ENCODE measurements at places on chromosomes 11 and 22. TPM values are rescaled to one million over a fixed set of nuclear protein-coding genes. Genes with fewer than 3 reads are reported as not detected.

DNA sequence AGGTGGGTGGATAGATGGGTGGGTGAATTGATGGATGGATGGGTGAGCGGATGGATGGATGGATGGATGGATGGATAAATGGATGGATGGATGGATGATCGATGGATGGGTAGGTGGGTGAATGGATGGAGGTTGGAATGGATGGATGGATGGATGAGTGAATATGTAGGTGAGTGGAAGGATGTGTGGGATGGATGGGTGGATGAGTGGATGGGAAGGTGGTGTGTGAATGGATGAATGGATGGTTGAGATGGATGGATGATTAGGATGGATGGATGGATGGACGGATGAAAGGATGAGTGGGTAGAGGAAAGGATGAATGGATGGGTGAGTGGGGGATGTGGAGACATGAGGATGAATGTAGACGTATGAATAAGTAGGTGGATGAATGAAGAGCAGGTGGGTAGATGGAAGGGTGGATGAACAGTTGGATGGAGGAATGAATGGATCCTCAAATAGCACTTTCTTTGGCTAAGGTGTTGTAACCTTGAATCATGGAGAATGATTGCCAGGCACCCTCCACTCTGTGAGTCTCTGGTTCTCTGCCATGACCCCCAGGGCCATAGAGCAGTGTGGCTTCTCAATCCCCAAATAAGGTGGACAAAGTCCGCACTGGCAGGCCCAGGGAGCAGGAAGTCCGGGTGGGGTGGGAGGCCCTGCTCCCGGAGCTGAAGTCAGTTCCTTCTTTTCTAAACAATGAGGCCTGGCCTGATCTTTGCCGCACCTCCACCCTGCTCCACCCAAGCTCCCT is 36.9 kb downstream of the IGF2 start:
- H3K27ac ChIP-seq, result no peak overlapping the region
- H3K4me3 ChIP-seq, result no peak overlapping the region
- H3K27me3 ChIP-seq, result no peaks in the 10 kb centered on the region
- H3K4me1 ChIP-seq, result peaks cover 3% of the 10 kb centered on the region
- DNase-seq, result no peak
- no peaks in the 10 kb centered on the region for H3K36me3 ChIP-seq

DNA sequence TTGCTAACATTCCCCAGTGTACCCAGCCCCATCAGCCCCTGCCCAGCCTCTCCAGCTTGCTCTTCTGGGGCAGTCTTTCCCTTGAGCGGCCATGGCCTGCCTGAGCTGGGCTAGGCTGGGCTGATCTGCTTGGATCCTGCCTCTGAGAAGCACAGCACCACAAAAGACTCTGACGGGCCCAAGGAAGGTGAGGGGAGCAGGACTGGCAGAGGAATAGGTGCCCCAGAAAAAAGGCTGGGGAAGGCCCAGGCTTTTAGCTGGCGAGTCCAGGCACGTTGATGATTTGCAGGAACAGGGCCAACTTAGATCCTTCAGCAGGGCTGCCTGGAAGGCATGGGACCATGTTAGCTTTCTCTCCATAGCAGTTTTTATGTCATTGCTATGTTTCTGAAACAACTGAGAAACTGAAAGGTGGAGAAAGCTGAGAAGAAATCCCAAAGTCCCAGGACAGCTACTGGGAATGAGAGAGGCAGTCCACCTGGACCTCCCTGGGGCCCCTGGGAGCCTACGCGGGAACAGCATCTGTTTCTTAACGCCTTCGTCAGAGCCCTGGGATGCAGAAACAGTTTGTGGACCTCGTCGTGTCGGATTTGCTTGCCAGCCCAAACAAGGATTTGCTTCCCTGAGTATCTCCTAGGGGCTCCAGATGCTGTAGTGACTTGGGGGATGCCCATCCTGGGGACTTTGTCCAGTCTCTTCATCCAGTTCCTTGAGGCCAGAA is 24.4 kb upstream of the FXYD6 start:
- H3K27ac ChIP-seq, result no peak overlapping the region
- H3K27me3 ChIP-seq, result peaks cover 9% of the 10 kb centered on the region
- H3K4me1 ChIP-seq, result no peaks in the 10 kb centered on the region
- no peaks in the 10 kb centered on the region for H3K36me3 ChIP-seq
- DNase-seq, result no peak
- H3K4me3 ChIP-seq, result no peak overlapping the region

DNA sequence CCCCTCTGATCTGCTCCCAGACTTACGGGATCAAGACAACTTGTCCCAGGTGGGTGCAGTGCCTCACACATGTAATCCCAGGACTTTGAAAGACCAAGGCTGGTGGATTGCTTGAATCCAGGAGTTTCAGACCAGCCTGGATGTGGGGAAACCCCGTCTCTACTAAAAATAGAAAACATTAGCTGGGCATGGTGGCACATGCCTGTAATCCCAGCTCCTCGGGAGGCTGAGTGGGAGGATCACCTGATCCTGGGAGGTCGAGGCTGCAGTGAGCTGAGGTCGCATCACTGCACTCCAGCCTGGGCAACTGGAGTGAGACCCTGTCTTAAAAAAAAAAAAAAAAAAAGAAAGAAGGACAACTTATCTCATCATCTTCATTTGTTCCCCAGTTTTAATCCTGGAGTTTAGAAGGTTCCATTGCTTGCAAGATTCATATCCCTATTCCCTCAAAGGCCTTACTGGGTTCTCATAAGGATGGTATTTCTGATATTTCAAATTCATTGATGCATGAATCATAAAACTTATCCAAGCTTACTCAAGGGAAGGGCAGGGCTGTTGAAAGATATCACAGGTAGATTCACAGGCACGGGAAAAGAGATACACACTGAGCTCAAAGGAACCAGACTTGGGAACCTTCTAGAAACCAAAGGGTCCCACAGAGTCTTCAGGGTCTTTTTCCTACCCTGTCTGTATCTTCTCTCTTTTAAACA is 14.6 kb downstream of the ENDOD1 start:
- H3K36me3 ChIP-seq, result no peaks in the 10 kb centered on the region
- no peak for DNase-seq
- H3K4me1 ChIP-seq, result peaks cover 5% of the 10 kb centered on the region
- no peak overlapping the region for H3K4me3 ChIP-seq
- H3K27me3 ChIP-seq, result no peaks in the 10 kb centered on the region
- H3K27ac ChIP-seq, result no peak overlapping the region

- H3K36me3 ChIP-seq, result 0 out of 2 replicates have a peak, but pooled peaks cover 4% of the 10 kb centered on the region
- DNase-seq, result no peak
- no peaks in the 10 kb centered on the region for H3K4me1 ChIP-seq
- H3K27me3 ChIP-seq, result no peaks in the 10 kb centered on the region
Observed at GRCh38 chr11:46427364-46427763, 35.8 kb upstream of the CHRM4 start.

- no peak for DNase-seq
- H3K4me1 ChIP-seq, result no peaks in the 10 kb centered on the region
- no peak overlapping the region for H3K27ac ChIP-seq
- H3K27me3 ChIP-seq, result no peaks in the 10 kb centered on the region
- H3K4me3 ChIP-seq, result no peak overlapping the region
- H3K36me3 ChIP-seq, result no peaks in the 10 kb centered on the region
Observed at GRCh38 chr22:44316393-44317122, 3.8 kb upstream of the SHISAL1 start.

DNA sequence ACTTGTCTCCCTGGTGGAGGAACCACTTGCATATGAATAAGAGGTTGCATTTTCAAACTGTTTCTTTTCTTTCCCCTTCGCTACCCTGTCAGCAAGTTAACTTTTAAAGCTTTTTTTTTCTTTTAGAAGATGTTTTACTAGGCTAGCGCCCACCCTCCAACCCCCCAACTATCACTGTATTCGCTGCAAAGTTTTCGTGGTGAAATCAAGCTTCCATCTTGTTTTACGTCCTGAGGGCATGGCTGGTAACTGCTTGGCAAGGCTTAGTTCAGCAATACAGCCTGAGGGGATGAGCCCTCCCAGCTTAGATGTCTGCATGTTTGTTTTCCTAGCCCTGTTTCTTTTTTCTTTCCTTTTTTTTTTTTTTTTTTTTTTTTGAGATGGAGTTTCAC is 1359.3 kb downstream of the LRRC4C start:
- no peaks in the 10 kb centered on the region for H3K36me3 ChIP-seq
- no peak overlapping the region for H3K4me3 ChIP-seq
- no peak for DNase-seq
- no peak overlapping the region for H3K27ac ChIP-seq
- H3K4me1 ChIP-seq, result no peaks in the 10 kb centered on the region
- H3K27me3 ChIP-seq, result no peaks in the 10 kb centered on the region

DNA sequence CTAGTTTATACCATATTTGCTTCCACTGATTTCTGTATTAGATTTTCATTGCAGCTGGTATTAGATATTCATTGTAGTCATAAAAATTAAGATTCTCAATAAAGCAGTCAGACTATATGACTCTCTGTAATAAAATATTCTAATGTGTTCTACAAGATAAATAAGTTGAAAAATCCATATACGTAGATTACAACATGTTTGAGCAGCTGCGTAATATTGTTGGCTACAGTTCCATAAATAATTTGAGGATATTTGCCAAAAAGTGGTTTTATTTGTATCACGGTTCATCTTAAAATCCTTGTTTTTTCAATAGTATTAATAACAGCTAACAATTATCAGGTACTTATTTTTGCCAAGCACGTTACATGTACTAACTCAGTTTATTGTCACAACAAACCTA is 668.6 kb upstream of the CCDC90B start:
- no peaks in the 10 kb centered on the region for H3K4me1 ChIP-seq
- no peak overlapping the region for H3K27ac ChIP-seq
- no peak overlapping the region for H3K4me3 ChIP-seq
- H3K36me3 ChIP-seq, result no peaks in the 10 kb centered on the region

DNA sequence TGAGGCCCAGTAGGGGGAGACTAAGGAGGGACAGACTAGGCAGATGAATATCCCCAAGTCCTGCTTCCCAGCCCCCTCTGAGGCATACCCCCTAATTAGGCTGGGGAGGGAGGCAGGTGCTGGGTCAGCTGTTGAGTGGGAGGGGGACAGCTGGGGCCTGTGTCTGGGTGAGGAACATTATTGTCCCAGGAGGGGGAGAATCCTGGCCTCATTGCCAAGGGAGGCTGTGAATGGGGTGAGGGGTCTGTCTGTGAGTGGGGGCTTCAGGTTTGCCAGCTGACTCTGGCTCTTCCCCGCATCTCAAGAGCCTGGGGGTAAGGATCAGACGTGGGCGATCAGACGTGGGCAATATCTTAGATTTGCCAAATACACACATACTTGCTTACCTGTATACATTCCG is 2.1 kb downstream of the INPPL1 start:
- H3K4me1 ChIP-seq, result peaks cover 22% of the 10 kb centered on the region
- no peak overlapping the region for H3K4me3 ChIP-seq
- H3K27ac ChIP-seq, result no peak overlapping the region
- no peaks in the 10 kb centered on the region for H3K27me3 ChIP-seq

DNA sequence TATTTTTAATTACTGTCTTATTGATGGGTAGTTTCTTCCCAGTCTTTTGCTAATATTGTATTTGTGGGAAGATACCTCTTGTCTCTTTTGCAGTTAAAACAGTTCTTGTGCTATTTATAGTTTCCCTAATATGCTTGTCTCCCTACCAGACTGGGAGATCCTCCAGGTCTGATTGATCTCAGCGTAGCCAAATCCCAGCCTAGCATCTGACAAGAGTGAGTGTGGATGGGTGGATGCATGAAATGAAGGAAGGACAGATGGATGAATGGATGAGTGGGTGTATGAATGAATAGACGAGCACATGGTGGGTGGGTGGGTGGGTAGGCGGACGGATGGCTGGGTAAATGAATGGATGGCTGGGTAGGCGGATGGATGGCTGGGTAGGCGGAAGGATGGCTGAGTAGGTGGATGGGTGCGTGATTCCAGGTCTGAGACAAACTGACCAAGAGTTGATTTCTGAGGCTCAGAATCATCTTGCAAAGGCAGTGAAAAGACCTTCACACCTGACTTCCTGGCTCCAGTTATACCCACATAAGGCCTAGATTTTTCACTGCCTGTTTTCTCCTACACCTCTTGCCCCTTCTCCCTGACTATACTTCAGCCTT is 11.4 kb downstream of the DNAJB13 start:
- no peak overlapping the region for H3K27ac ChIP-seq
- no peaks in the 10 kb centered on the region for H3K27me3 ChIP-seq
- no peak overlapping the region for H3K4me3 ChIP-seq
- peaks cover 9% of the 10 kb centered on the region for H3K4me1 ChIP-seq

DNA sequence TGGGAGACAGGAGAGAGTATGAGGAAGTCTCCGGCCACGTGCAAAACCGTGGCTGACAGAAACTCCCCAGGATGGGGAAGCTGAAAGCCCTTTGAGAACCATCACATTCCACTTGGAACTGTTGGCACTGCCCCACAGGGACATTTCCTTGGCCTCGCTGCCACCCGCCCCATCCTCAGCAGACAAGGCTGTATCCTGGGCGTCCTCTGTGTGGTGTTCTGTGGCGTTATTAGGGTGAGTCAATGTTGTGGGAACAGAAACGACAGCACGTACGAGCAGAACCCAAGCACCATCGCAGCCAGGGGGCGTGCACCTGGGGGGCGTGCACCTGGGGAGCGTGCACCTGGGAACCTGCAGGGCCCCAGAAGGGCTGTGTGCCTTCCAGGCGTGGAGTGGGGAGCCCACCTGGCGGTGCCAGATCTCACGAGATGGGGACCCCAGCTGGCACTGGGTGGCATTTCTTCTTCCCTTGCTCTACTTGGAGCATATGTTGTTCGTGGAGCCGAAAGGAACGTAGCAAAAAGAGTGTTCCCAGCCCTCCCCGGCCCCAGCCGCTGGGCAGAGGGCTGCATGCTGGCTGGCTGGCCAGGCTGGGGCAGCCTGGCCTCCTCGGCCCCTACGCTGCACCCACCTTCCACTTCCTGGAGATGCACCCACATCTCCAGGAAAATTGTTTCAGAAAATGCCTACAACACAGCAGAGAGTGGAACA is 35.4 kb downstream of the NFAM1 start:
- no peak overlapping the region for H3K27ac ChIP-seq
- H3K4me1 ChIP-seq, result no peaks in the 10 kb centered on the region
- no peak for DNase-seq

GRCh38 chr11:111417766-111418435 is 38.8 kb upstream of the POU2AF1 start:
- no peak overlapping the region for H3K27ac ChIP-seq
- H3K4me3 ChIP-seq, result no peak overlapping the region
- no peak for DNase-seq
- no peaks in the 10 kb centered on the region for H3K36me3 ChIP-seq

DNA sequence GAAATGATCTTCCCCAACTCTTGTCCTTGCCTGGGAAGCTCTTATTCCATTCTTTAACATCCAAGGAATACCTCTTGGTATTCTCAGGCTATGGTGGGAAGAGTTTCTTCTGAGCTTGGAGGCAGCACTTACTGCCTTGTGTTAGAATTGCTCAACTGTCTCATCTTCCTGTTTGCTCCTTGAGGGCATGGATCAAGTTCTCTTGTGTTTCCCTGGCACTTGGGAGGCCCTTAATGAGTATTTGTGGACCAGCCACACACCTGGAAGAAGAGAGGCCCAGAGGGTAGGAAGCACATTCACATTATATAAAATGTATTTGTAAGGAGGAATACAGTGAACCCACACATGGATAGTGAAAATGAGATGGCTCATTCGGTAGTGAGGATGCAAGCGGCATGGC is 3.4 kb upstream of the SORL1-AS1 start:
- peak overlapping the region; percentile 12 for H3K27ac ChIP-seq
- H3K4me3 ChIP-seq, result no peak overlapping the region

GRCh38 chr11:102626676-102627075 is 1.5 kb upstream of the MMP20 start:
- H3K27me3 ChIP-seq, result no peaks in the 10 kb centered on the region
- H3K4me1 ChIP-seq, result no peaks in the 10 kb centered on the region
- H3K27ac ChIP-seq, result no peak overlapping the region
- no peak overlapping the region for H3K4me3 ChIP-seq
- no peaks in the 10 kb centered on the region for H3K36me3 ChIP-seq

MYEOV gene
- 69.8 TPM for total RNA-seq

TP53I11 gene
- total RNA-seq, result 132 TPM

All from Panc1 (cell line).